Activated naive CD8-positive, alpha-beta T cell treated with anti-CD3 and anti-CD28 coated beads, Interleukin-2, amount 10 ng/mL, durations not matched to agents 7 days and 5 days (primary cell): ENCODE measurements at places on chromosomes 2 and 18. TPM values are rescaled to one million over a fixed set of nuclear protein-coding genes. Genes with fewer than 3 reads are reported as not detected.

Gene RNU2-63P
- total RNA-seq = 21.5 TPM

Gene SLC39A10
- total RNA-seq = 60.4 TPM

GRCh38 chr2:240455647-240456446 is 20.4 kb downstream of the GPC1 start:
- H3K4me3 ChIP-seq = no peak overlapping the region
- no peak for DNase-seq
- peaks cover 41% of the 10 kb centered on the region for H3K27me3 ChIP-seq

DNA sequence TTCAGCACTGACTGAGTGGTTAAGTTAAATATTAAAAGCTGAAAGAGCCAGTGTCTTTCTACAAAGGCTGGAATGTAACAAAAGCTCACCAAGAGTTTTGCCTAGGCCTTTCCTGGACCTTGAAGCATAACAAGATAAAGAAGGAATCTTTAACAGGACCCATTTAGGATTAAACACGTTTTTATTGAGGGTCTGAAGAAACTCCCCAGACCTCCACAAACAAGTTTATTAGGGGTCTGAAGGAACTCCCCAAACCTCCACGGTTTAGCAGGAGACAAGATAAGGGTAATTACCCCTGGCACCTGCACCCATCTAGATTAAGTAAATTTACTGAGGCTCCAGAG is 104.0 kb downstream of the ACAA2 start:
- H3K36me3 ChIP-seq = no peaks in the 10 kb centered on the region
- H3K27me3 ChIP-seq = peaks cover 12% of the 10 kb centered on the region
- peaks cover 2% of the 10 kb centered on the region for H3K4me1 ChIP-seq
- no peak overlapping the region for H3K27ac ChIP-seq
- no peak for DNase-seq
- no peak overlapping the region for H3K4me3 ChIP-seq

DNA sequence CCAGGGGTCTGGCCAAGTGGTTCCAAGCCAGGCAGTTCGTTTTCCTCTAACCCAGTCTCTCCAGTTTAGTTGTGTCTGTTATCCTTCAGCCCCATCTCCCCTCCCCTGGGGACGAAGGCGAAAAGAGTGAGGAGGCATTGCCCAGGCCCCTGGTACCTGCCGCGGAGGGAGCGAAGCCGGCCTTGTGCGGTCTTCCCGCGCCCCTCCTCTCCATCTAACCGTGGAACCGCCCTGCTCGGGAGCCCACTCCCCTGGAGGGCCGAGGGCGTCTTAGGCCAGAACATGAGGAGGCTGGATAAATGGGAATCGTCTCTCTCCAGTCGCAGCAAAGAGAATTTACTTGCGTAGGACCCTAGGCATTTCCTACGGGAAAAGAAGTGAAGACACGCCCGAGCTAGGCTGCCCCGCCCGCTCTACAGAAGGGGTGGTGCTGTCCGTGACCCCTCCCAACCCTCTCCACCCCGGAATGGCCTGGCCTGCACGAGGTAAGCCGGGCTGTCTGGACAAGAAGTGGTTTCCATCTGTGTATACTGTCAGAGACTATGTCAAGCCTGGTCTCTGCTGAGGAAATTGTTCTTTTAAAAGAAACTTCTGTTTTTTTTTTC is 156.2 kb downstream of the MIB1 start:
- DNase-seq = no peak
- H3K27me3 ChIP-seq = peaks cover 19% of the 10 kb centered on the region
- no peaks in the 10 kb centered on the region for H3K36me3 ChIP-seq
- no peak overlapping the region for H3K27ac ChIP-seq
- no peak overlapping the region for H3K4me3 ChIP-seq
- H3K4me1 ChIP-seq = no peaks in the 10 kb centered on the region

GRCh38 chr18:10113121-10114022 is 199.6 kb downstream of the VAPA start:
- no peaks in the 10 kb centered on the region for H3K4me1 ChIP-seq
- no peaks in the 10 kb centered on the region for H3K36me3 ChIP-seq
- H3K27ac ChIP-seq = no peak overlapping the region
- no peak for DNase-seq

DNA sequence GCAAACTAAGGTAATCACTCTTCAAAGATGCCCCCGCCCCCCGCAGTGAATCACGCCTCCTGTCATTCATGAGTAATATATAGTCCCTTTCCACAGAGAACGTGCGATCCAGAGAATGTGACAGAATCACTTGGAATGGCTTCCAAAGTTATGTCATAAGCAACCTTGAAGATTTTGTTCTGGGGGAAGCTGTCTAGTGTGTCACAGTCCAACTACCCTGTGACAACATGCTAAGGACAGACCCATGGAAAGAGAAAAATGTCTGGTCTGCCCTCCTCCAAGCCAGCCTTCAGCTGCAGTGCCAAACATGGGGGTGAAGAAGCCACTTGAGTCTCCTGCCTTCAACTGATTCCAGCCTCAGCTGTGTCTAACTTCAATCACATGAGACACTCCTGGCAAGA is 259.1 kb downstream of the SS18 start:
- no peaks in the 10 kb centered on the region for H3K27me3 ChIP-seq
- no peak overlapping the region for H3K27ac ChIP-seq
- no peaks in the 10 kb centered on the region for H3K36me3 ChIP-seq
- H3K4me3 ChIP-seq = no peak overlapping the region
- H3K4me1 ChIP-seq = no peaks in the 10 kb centered on the region

GRCh38 chr2:60861736-60862135 is 19.6 kb upstream of the REL start:
- H3K27ac ChIP-seq = no peak overlapping the region
- H3K4me3 ChIP-seq = no peak overlapping the region
- DNase-seq = no peak
- peaks cover 2% of the 10 kb centered on the region for H3K27me3 ChIP-seq

GRCh38 chr2:233211548-233211895 is 40.0 kb upstream of the ATG16L1 start:
- peaks cover 10% of the 10 kb centered on the region for H3K36me3 ChIP-seq
- no peak for DNase-seq
- peaks cover 10% of the 10 kb centered on the region for H3K4me1 ChIP-seq
- H3K27me3 ChIP-seq = no peaks in the 10 kb centered on the region
- no peak overlapping the region for H3K27ac ChIP-seq
